ENCODE measurements at places on chromosomes 16 and 17.

- no peak for DNase-seq
These were observed 3.4 kb downstream of the TERF2 start for GRCh38 chr16:69382421-69382820.

DNA sequence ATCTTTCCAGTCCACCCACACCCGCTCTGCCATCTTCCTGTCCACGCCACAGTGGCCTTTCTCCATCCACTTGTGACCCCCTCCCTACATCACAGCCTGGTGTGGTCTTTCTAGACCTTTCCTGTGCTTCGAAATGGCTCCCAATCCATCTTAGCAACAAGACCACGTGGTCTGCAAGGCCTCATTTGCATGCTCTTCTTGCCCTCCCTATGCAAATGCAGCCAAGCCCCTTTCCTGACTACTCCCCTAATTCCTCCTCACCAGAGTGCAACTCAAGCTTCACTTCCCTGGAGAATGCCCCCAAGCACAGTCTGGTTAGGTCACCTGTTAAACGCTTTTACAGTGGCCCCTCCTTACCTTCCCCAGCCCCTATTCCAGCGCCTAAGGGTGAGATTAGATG is 6.1 kb downstream of the PPP1R9B start:
- no peak for DNase-seq

DNA sequence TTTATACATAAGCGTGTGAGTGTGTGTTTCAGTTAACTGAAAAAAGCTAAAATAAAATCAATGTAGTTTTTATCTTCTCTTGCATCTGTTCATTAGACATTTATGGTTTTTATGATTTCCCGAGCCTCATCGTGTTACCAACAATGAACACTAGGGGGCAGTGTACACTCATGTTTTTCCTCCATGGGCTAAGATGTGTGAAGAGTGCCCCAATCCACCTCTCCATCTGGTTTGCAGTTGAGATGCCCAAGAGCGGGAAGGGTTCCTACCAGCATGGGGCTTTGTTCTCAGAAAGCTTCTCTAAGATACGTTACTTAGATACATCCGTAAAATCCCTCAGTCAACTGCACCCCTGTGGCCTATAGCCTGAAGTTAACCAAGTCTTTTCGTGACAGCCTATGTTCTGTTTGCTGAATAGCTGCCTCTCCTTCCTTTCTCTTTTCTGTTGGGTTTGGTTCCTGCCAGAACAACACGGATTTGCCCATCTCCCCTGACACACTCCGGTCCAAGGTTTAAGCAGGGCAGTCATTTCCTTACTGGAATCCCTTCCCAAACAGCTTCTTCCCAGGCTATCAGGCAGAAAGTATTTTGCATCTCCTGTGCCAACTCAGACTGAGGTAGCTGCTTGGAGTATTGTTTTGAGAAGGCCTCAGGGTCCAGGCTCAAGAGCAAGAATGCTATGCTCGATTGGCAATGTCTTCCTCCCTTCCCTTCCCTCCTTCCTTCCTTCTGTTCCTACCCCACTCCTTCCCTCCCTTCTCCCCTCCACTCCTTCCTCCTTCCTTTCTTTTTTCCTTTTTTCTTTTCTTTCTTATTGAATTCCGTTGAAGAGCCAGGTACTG is 12.9 kb upstream of the ELAC2 start:
- DNase-seq, result no peak

GRCh38 chr16:31260136-31260931 is 559 bp downstream of the ITGAM start:
- DNase-seq, result no peak

GRCh38 chr17:49216953-49217650 is 6.6 kb downstream of the ABI3 start:
- DNase-seq, result no peak

- DNase-seq, result no peak
These were observed 356.6 kb downstream of the KCNJ2 start for GRCh38 chr17:70525961-70526360.

DNA sequence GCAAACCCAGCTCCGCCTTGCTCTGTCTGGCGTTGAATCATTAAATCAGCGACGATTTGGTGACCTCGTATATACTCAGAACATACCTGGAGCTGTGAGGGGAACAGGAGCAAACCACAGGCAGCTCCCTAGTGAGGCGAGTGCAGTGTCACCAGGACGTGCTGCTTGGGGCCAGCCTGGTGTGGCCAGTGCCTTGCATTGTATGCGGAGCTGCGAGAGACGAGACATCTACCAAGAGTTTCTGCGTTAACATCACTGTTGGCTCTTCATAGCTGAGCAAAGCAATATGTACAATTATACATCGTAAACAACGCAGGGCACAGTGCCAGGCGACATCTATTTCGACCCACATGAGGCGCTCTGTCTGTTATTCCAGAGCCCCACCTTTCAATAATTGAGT is 27.9 kb downstream of the MINK1 start:
- DNase-seq, result no peak

GRCh38 chr16:70663524-70664324 is 17.4 kb downstream of the IL34 start:
- no peak for DNase-seq

GRCh38 chr16:30910427-30911029 is 12.8 kb upstream of the FBXL19 start:
- DNase-seq, result no peak

GRCh38 chr16:58883131-58883530 is 149.0 kb upstream of the GOT2 start:
- DNase-seq, result no peak

GRCh38 chr16:81778861-81779535 is at the start of gene PLCG2:
Gene PLCG2 (plus strand): TSS chr16:81779291. CDS start chr16:81785990, 6,699 bp downstream.
- no peak for DNase-seq

GRCh38 chr16:6428861-6429260 is 903.8 kb upstream of the RBFOX1 start:
- no peak for DNase-seq

DNA sequence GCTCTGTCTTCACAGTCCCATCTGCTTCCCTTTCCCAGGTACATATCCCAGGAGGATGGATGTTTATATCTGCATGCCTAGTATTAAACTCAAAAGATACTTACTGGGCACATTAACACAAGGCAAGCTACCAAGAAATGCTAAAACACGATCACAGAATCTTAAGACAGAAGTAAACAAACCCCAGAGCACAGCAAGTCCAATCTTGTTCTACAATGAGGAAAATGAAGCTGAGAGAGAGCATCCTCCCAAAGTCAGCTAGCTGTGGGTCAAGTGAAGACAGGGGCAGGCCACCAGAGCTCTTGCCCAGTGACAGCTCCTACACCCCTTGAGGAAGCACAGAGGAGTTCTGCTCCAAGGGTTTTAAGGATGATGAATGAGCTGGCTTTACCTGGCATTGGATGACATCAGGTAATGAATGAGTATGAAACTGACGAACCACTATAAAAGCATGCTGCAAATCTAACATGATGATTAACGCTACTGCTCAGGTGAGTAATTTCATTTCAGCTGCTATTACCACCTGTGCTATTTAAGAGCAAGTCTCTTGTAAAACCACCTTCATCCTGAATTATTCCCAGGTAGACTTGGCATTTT is 20.3 kb downstream of the XPO6 start:
- no peak for DNase-seq

DNA sequence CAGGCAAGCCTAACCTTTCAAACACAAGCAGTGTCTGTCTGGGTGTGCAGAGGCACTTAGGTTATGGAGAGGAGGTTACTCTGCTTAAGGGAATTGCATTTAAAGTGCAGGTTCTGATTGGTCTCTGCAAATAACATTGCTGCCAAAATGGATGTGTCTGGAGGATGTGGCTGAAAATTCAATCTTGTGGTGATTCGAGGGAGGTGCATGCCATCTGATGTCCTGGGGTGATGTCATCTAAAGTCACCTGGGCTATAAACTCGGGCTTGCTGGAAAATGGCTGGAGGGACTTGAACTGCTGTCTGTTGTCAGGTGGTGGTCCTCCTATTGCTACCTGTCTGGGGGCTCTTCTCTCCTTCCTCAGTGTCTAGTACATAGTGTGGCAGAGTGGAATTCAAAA is 28.3 kb upstream of the GPR139 start:
- DNase-seq, result no peak

DNA sequence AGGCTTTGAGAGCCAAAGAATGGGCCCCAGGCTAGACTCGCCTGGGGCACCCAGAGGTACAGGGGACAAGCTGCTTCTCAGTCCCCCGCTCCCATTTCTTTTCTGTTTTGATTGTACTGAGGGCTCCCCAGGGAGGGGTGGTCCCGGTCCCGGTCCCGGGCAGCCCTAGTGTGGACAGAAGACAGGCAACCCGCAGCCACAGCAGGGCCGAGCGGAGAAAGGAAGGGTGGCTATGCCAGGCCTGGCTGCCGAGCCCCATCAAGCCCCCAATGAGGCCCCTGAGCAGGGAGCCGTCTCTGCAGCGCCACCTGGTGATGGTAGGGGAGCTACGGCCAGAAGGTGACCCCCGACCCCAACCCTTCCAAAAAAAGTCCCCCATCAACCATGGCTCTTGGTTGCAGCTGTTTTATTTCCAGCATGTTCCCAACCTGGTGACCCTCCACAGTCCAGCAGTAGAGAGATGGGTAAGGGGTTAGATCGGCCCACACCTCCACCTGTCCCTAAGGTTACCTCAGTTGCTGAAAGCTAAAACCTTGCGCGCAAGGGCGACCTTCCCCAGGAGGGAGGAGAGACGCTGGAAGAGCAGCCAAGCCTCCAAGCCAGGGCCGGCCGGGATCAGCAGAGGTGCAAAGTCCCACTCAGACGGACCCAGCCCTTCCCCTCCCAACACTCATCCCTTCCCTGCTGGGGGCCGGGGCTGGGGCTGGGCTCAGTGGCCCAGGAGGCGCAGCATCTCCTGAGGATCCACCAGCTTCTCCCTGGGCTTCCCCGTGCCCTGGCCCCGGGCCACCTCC is 2.6 kb upstream of the GRIN2C start:
- no peak for DNase-seq

DNA sequence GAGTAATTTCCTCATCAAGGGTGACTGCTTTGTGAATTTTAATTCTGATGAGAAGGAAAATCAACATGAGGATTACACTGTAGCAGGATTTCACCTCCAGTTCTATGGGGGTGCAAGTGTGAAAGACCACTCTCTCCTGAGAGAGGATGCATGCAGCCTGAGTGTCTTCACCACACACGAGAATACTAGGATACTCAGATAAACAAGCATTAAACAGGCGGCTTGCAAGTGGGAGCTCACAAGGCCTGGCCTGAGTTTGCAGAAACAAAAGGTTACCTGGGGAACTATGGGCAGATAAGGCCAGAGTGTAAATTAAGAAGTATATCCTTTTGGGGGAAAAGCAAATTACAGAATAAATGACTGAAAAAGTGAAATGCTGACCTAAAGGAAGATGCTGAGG is 46.6 kb downstream of the MYH10 start:
- DNase-seq, result no peak

DNA sequence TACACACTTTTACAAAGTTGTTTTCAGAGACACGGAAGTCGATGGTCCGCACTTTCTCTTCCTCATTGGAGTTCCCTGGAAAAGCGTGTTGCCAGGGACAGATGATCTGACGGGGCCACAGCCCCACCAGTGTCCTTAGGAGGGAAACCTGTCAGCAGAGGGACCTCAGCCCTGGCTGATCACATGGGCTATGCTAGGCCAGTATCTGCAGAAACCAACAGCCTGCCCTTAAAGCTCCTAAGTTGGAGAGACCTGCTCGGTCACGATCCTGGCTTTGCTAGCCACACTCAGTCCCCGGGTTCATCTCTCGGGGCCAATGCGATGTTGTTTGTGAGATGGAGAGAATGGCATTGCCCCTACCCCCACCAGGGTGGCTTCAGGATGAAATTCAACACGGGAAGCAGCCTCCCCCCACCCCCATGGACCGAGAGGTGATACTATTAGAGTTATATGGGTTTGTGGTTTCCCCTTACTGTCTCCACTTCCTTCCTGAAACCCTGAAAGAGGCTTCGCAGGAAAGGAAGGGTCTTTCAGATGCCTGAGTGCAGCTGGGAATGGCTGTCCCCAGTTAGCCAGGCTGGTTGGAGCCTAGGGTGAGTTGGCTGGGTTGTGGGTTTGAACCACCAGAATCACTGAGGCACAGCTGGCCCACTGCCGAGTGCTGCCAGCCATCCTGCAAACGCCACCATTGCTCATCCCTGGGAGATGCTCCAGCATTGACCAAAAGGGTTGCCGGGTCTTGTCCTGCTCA is 16.6 kb downstream of the RMI2 start:
- DNase-seq, result no peak

DNA sequence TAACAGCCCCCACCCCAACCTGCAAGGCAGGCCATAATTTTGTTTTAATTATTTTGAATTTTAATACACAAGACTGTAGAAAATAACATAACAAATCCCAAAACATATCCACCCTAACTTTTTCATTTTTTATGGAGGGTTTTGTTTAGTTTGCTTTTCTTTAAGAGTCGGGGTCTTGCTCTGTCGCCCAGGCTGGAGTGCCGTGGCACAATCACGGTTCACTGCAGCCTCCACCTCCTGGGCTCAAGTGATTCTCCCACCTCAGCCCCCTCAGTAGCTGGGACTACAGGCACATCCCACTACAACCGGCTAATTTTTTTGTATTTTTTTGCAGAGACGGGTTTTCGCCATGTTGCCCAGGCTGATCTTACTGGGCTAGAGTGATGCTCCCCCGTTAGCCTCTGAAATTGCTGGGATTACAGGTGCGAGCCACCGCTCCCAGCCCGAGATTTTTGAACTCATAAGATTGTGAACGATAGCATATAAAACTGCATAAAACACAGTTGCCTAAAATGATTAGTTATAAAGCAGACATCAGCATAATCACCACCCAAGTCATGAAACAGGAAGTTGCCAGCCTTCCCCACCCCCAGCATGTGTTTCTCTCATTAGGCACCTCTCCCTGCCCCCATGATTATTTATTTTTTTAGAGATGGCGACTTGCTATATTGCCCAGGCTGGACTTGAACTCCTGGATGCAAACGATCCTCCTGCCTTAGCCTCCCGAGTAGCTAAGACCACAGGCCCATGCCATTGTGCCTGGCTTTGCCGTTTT is 13.6 kb upstream of the DOC2B start:
- DNase-seq, result no peak

DNA sequence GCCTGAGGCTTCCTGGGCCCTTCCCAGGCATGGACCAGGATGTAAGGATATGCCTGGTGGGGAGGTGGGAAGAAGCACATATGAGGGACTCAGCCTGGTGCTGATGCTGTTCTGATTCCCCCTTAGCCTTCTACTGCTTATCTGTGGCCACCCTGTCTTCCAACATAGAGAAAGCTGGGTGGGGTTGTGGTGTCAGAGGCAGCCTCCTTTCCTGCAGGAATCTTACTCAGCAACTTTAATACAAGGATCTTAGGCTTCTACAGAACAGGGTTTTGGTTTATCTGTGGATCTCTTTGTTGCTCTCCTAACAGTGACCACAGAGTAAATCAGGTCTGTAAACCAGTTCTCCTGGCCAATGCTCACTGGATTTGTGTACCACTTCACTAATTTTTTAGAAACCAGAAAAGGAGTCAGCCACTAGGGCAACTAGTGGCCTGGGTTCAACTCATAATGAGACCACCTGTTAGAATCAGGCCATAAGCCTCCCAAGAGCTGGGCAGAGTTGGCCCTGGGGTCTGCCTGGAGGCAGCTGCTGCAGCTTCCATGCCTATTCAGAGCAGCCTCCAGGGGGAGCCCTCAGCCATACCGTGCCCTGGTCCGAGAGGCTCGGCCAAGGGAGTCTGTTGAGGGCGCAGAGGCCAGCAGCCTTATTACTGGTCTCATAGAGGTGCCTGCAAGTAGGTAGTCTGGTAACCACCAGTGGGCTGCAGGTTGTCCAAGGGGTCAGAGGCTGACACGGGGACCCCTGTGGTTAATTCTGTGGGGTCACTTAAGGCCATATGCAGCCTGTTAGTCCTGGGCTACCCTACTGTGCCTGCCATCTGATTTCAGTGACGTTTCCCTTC is 7.1 kb downstream of the HAS3 start:
- no peak for DNase-seq

Measured in AG04449 (cell line).